HFFc6 (cell line): ENCODE measurements at places on chromosomes 13 and 19. TPM values are rescaled to one million over a fixed set of nuclear protein-coding genes. Genes with fewer than 3 reads are reported as not detected.

DNA sequence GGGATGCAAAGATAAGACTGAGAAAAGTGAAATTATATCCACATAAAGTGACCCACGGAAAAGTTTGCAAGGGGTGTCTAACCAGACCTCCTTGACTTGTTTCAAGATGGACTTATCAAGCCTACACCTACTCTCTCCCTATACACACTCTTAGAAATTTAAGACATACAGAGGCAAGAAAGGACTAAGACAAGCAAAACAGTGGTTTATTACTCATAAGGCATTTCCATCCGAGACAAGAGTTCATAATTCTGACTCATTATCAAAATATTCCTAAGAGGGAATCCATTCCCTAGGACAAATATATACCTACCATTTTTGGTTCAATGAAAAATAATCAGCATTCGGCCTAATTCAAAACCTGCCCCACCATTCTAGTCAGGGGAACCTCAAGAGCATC is 232.6 kb upstream of the GPC6 start:
- no peak for DNase-seq

Gene SLC10A2
- total RNA-seq, result not detected in 3 replicates

DNA sequence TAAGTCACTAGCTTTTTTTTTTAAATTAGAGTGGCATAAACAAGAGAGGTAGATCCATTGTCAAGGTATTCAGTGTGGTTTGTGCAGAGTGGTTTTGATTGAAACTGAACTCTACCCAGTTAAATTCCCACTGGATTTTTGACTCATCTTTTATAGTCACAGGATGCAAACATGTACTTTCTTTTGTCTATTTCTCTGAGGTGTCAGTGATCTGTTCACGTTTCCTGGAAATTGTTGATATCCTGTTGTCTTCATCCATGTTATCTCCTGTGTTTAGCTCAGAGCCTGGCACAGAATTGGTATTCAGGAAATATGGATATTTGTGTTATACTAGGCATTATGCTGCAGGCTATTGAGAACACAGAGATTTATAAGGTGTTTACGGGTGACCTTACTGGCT is 119.7 kb downstream of the PCCA start:
- no peak for DNase-seq

DNA sequence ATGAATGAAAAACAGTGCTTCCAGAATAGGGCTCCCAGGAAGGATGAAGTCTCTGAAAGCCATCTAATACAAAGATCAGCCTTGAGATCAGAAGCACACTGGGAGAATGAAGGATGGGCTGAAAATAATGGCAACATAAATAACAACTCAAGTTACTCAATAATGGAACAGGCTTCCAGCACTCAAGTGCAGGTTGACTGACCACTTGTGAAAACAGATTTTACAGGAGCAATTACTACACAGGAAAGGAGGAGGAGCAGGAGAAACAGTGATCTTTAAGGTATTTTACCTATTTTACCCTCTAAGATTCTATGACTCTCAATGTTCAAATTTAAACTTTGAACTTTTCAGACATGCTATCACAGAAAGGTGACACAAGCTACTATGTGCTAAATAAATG is 106.0 kb downstream of the USP12 start:
- DNase-seq, result no peak

Gene TMEM150B
- not detected in 2 replicates for total RNA-seq

GRCh38 chr19:28292822-28293500 is 920.0 kb downstream of the UQCRFS1 start:
- DNase-seq, result no peak

Gene LRP3
- total RNA-seq, result 1.6 to 18.0 TPM (median 16.8 TPM) in 3 replicates

DNA sequence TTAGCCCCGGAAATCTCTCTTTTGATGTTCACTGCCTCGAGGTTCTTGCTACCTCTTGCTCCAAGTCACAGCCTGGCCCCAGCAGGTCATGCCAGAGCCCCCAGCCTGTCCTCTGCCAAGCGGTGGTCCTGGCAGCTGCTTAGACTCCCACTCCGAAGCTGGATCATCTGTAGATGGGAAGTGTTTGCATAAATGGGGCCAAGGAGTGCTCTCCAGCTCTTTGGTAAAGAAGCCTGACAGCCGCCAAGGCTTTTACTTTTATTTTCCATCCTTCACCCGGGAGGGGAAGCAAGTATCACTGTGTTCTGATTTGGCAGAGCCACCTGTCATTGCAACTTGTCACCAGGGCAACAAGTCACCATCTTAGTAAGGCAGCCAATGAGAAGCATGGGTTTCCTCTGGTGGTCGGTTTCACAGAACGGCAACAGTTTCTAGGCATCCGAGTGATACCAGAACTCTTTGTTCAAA is 10.6 kb upstream of the RETN start:
- DNase-seq, result no peak

Gene SYCN
- not detected in 3 replicates for total RNA-seq

GRCh38 chr13:73751290-73751689 is 382.9 kb downstream of the KLF12 start:
- no peak for DNase-seq

- peak; percentile 73 for DNase-seq
Observed at GRCh38 chr13:50626101-50626547, 217.4 kb downstream of the DLEU7 start.

GRCh38 chr19:50051964-50052363 is 26.2 kb downstream of the ZNF473 start:
- no peak for DNase-seq

DNA sequence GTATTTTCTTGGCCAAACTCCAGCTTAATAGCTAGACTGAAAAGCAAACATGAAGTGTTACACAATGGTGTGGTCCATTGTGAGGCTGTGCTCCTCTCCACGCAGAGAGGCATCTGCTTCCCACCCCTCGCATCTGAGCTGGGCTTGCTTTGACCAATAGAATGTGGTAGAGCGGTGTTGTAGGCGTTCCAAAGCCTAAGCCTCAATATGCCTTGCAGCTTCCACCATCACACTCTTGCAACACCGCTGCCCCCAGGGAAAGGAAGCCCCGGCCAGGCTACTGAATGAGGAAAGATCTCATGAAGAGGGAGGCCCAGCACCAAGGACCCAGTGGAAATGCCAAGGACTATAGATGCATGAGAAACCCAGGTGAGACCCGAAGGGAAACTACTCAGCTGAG is 9.4 kb downstream of the FLT1 start:
- no peak for DNase-seq

GRCh38 chr19:55471266-55471665 is 5.2 kb upstream of the ZNF628 start:
- DNase-seq, result no peak

Gene TNNT1
- 4.1 to 10.9 TPM (median 4.6 TPM) in 3 replicates for total RNA-seq

Gene SSC5D
- 50.7 and 58.0 TPM in 2 replicates for total RNA-seq

- no peak for DNase-seq
Observed at GRCh38 chr19:15426485-15427349, 7.9 kb upstream of the AKAP8L start.

DNA sequence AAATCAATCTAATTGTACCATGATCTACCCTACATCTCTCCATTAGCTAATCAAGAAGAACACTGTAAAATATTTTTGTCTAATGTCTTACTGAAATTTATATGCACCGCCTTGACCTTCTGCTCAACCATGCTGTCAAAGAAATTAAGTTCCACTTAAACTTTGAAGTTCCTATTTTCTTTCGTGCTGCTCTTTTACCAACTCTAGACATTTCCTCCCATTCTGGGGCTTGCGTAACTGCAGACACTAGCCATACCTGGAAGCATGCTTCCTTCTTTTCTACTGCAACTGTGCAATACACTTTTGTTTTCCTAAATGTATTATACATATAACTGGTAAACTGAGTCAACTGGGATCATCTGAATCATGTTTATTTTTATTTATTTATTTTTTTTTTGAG is 8.5 kb upstream of the UBE2L5 start:
- no peak for DNase-seq

Gene RASAL3
- total RNA-seq, result not detected in 3 replicates

DNA sequence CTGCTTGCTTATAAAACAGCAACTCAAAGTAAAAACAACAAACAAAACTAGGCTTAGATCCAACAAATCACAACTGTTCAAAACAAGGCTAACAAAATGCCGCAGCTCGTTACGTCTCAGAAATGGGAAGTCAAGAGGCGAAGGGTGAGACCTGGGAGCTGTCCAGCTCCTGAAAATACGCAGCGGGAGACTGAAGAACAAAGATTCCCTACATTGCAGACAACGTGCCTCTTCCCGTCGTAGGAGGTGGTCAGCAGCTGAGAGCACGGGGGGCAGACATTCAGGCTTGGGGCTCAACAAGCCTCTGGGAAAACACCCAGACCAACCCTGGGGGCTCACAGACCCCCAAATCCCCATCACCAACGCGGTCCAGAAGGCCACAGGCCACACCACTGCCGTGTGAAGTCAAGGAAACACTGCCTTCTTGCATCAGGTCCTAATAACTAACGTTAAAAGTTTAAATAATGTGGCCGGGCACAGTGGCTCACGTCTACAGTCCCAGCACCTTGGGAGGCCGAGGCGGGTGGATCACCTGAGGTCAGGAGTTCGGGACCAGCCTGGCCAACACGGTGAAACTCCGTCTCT is 13.5 kb downstream of the PLPP2 start:
- no peak for DNase-seq

DNA sequence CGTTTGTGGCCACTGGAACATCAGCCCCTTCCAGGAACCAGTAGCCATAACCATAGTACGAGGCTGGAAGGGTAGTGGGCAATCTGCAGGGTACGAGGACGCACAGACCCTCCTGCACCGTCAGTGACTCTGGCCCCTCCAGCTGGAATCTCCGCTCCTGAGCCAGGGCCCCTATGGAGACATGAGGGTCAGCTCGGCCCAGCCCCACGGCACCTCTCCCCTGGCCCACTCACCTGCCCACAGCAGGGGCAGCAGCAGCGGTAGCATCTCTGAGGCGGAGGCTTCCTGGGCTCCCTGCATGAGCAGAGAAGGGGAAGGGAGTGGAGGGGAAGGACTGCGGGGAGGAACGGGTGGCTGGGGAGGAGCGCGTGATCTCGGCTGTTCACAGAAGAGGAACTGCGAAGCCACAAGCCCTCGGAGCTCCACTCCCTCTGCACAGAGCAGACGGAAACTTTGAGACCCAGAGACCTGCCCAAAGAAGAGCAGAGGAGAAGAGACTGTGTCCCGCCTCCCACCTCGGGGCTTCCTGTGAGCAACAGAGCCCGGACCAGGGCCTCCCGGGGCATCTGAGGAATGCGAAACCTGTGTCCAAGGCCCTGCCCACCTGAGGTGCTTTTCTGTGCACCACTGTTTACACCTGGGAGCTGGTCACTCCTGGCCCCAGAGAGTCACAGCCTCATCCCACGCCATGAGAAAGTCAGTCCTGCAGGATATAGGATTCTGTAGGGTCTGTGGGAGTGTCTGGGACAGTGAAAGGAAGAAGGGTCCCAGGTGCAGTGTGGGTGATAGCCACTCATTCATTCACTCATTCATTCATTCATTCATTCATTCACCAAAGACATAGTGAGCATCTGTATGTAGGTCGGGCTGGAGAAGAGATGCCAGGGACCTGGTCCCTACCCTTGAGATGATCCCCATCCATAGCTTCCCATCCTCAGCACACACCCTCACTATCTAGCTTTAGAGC is at the start of gene SIGLEC6:
Gene SIGLEC6, minus strand, starts transcription at position 322 of the 967 bp plus-strand sequence. Its CDS starts 22 bp downstream, at position 300.
- no peak for DNase-seq

DNA sequence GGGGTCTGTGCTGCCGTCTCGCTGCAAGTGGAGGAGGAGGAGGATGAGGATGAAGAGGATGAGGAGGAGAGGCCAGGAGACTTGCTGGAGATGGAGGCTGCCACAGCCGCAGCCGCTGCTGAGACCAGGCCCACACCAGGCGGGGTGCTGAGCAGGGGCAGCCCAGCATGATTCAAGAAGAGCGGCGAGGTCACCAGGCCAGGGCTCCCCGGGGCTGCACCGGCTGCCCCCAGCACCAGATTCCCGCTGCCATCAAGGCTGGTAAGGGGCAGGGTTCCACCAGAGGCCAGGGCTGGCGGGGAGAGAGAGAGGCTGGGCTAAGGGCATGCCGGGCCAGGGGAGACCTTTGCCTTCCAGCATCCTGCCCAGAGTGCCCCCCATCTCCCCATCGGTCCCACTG is 15.3 kb downstream of the ZNF574 start:
- no peak for DNase-seq

DNA sequence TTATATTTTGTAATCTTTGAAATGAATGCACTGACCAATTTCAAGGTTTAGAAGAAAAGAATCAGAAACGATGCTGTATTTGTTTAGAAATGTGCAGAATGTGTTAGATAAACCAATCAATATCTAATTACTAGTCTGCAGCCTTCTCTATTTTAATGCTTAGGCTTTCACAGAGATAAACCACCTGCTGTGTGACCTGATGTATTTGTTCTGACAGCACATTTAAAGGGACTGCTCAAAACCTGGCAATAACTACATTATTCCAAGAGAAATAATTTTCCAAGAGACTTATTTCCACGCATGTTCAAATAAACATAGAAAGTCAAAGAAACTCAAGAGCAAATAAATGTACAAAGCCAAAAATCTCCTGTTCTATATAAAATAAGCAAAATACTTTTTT is 641.6 kb upstream of the PCDH20 start:
- DNase-seq, result no peak
